Left hindlimb (tissue), 1 donor: ENCODE measurements at places on chromosomes 7 and 10.
A peak's percentile ranks its signal among the peaks of the same experiment; 100 is the strongest.

- no peak for DNase-seq
Observed at GRCh38 chr7:14055813-14056212, 66.3 kb upstream of the ETV1 start.

DNA sequence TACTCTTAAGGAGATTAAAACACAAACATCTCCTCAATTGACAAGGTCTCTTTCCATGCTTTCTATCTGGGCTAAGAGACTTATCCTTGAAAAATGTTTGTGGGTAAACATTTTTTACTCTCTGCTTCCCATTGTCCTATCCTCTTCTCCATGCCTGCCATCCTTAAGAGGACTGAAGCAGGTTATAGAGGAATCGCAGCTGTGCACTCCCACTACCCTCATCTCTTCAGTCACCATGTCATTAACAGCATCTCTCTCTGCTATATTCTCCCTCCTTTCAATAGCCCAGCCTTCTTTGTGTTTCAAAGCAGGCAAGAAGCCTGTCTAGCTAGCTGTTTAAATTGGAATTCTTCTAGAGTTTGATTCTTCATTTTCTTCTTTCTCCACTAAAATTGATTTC, 22.6 kb downstream of the COL1A2 start:
- no peak for DNase-seq

GRCh38 chr7:158996214-158997109, 140.1 kb downstream of the DYNC2I1 start:
- peak; percentile 23 for DNase-seq

DNA sequence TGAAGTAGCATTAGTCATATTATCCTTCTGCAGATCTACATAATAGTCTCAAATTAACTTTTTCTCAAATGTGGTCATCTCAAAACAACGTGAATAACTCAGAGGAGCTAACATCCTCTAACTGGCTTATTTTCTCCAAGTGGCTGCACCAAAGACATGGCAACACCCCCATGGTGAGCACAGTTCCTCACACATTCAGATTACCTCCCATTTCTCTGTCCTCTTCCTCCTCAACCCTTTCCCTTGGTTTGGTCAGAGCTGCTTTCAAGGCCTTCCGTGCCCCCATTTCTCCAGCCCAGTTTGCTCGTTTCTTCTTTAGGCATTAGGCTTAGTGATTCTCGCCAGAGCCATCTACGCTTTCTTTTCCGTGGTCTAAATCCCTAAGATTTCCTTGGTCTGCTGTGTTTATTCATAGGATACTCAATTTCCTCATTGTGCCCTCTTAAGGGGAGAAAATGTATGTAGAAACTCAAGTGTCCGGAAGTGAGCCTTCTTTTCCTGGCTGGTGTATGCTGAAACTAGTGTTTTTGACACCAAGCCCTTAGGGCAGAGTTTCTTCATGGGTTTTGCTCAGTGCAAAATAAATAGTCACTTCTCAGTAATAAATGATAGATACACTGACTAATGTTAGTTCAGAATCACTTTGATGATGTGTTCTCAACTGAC, 2.6 kb downstream of the MET start:
- DNase-seq: no peak

DNA sequence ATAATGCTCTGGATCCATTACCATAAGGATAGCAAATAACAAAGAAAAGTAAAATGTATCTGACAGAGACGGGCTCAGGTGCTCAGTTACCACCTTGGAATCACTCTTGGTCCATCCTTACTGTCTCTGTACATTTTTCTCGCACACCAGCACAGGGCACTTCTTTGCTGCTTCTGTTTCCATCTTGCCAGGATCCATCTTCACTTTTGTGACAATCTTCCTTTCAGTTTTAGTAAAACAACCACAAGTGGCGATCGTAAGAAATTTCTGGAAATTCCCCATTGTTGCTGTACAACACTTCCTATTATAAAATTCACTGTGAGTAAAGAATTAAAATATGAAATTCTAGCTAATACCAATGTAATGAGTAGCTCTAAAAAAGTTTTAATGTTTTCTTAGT, 695.5 kb downstream of the GRM8 start:
- DNase-seq: no peak

DNA sequence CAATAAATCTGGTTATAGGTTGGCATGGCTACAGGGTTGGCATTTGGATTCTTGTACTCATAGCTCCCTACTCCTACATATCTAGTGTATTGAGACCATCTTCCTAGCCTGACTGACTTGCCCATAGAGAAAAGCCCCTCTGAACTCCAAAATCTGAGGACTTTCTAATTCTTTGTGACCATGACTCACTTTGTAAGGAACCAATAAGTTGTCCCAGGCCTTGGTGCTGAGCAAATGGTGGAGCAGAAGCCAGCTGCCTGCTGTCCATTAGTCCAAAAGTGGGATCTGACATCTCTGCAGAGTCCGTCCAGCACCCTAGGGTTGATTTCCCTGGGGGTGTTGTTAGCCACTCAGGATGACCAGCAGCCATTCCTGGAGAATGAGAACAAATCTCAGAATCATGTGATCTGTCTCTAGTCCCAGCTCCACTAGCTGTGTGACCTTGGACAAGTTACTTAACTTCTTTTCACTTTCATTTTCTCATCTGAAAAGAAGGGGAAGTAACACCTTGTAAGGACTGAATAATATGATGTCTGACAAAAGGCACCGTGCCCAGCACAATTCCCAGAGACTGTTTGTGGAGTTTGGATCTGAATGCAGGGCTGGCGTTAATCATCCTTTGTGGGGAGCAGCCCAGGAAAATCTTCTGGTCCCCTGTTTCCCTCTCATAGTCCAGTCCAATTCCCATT, 44.1 kb downstream of the MTURN start:
- DNase-seq: no peak

DNA sequence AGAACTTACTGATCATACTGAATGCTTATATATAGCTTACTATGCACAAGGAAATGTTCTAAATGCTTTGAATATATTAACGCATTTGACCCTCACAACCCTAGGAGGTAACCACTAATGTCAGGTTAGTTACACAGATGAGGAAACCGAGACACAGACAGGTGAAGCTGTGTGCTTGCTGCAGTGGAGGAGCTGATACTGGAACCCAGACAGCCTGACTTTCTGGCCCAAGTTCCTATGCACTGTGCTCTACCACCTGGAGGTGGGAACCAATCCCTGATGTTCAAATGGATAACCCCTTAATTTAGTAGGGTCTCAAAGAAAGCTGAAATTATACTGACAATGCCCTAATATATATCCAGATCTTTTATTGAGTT, 119.6 kb downstream of the SORBS1 start:
- no peak for DNase-seq

DNA sequence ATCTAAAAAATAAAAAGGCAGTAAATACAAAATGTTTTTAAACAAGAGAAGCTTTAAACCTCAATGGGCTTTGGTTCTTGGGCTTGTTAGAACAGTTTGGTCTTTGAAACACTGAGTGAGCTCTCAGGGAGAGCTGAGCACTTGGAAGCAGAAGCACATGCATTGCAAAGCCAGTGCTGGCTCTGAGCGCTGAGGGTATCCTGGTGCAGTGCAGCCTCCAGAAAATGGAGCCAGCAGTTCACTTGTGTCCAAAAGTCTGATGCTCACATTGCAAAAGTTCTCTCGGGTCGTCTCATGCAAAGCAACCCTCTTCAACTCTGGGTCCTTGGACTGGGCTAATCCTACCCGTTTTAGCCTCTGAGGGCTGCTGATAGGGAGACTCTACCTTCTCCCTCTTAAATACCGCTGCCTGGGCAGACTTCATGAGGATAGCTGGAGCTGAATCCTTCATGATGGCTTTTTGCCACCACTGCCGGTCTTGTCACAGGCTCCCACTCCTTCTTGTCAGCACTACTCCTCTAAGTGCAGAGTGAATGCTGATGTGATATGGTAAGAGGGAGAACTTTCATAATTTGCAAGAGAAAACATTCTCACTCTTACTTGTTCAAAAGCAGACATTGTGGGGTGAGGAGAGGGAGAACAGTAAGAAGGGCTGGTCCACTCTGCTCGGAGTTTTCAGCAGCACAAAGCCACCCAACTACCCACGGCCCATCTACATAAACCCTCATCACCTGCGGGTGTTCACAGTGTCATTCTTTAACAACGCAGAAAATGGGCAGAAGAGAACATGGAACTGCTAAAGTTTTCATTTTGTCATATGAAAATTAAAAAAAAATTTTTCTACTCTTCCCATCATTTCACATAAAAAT, 42.2 kb upstream of the BMPER start:
- no peak for DNase-seq

DNA sequence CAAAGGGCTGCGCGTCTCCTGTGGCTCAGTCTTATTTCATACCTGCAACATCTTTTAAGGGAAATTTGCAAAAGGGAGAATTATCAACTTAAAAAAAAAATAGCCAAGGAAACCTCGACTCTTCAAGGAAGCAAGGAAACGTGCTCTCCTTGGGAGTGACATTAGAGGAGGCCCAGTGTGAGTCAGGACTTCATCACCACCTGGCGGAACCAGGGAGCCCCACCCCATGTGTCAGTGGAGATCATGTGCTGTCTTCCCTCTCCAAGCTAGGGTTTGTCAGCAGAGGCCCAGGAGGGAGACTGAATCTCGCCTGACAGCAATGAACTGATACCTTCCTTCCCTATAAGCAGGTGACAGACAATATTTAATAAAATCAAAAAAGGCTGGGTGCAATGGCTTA, 28.9 kb downstream of the POR start:
- no peak for DNase-seq

DNA sequence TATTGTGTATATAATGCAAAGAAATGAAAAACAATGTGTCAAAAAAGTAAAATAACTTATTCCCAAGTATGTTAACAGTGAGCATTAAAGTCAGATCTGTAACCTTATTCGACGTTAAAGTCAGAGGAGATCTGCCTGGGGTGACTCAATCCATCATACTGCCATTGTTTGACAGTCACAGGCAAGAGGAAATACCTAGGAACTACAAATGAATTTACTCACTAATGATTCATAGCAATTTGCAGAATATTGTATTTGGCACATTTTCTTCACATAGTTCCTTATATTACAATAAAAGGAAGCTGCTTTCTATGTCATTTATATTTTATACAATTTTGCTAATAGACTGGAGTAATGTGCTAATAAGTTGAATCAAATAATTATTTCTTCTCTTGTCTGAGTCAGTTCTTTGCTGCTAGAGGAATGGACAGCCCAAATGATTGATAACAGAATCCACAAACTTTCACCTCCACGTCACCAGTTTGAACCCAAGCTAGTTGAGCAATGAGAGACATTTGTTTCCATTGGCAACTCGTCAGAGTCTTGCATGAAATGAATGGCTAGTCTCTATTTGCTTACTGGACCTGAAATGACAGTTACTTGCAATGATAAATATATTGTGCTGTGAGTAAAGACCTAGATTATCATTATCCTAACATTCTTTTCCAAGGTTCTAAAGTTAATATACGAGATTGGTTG, 48.5 kb upstream of the TMEM106B start:
- no peak for DNase-seq

GRCh38 chr7:129959471-129960203, 6.9 kb upstream of the UBE2H start:
- DNase-seq: no peak

- peak; percentile 67 for DNase-seq
Observed at GRCh38 chr10:31319602-31320549, 860 bp downstream of the ZEB1 start.

DNA sequence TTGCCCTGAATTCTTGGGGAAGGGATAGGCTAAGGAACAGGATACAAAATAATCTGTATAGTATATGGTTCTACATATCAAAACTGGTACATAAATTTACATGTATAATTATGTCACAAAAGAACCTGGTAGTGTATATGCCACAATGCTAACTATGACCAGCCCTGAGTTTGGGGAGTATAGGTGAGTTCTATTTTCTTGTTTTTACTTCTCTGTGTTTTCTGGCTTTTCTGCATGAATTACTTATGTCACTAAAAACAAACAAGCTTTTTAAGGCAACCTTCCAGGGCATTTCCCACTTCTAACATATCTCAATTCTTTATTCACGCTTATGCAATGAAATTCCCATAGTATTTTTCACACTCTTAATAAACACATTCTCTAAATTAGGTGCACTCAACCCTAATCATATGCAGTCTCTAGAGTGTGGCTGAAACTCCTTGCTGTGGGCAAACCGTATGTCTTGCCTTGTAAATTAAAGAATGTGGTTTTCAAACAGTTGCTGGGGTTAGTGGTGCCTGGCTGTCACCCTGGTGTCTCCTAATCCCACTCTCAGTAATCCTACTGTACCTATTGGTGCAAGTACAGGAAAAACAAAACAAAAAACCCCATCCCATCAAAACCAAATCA, 14.0 kb upstream of the INSIG1 start:
- DNase-seq: peak; percentile 2

DNA sequence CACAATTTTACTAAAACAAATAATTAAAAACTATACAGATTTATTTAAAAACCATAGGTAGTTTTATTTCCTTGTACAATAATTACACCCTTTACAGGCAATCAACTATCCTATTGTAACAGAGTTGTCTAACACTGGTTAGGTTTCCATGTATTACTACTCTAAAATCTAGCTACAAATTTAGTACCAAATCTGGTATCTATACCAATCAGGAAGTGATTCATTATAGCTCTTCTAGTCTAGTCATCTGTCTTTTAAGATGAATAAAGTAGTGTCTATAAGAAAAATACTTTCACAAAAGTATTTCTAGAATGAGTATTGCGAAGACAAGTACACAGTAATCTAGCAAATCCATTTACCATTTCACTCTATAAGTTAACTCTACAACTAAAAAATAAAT, 16.9 kb downstream of the ZNF800 start:
- DNase-seq: no peak

DNA sequence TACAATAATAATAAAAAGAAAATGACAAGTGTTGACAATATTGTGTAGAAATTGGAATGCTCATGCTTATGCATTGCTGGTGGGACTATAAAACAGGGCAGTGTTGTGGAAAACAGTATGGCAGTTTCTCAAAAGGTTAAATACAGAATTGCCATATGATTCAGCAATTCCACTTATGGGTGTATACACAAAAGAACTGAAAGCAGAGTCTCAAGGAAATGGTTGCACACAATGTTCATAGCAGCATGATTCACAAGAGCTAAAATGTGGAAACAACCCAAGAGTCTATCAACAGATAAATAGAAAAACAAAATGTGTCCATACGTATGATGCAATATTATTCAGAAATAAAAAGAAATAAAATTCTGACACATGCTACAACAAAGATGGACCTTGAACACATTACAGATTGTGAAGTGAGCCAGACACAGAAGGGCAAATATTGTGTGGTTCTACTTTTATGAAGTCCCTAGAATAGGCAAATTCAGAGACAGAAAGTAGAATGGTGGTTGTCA, 64.8 kb upstream of the GRM8 start:
- DNase-seq: no peak

GRCh38 chr7:24123076-24123475, 160.9 kb upstream of the NPY start:
- no peak for DNase-seq
